A549 treated with RU486 at 1 μM for 4 hours (cell line): ENCODE measurements at places on chromosomes 3 and 15. TPM values are rescaled to one million over a fixed set of nuclear protein-coding genes. Genes with fewer than 3 reads are reported as not detected.

Gene MESP2
- 0.26 to 0.67 TPM (median 0.42 TPM) in 5 replicates for total RNA-seq

Gene CHRD
- 0.11 to 0.37 TPM (median 0.27 TPM) in 5 replicates for total RNA-seq

Gene FOXL2
- 3.0 to 5.7 TPM (median 5.2 TPM) in 5 replicates for total RNA-seq

Gene LDHAL6B
- not detected in 5 replicates for total RNA-seq

Gene NKTR
- 6.8 to 10.7 TPM (median 10.4 TPM) in 5 replicates for total RNA-seq

Gene SNTN
- not detected in 5 replicates for total RNA-seq

Gene SFMBT1
- 6.1 to 8.6 TPM (median 8.1 TPM) in 5 replicates for total RNA-seq

Gene CNTN4
- not detected in 5 replicates for total RNA-seq

Gene GXYLT2
- 1.0 to 1.5 TPM (median 1.2 TPM) in 5 replicates for total RNA-seq

Gene MYEF2
- total RNA-seq, result 13.4 to 20.9 TPM (median 17.7 TPM) in 5 replicates

Gene CD200
- not detected in 5 replicates for total RNA-seq

Gene POPDC2
- total RNA-seq, result 0.11 to 1.3 TPM (median 0.24 TPM) in 5 replicates

Gene ZNF774
- total RNA-seq, result 0.78 to 1.5 TPM (median 1.3 TPM) in 5 replicates

Gene LRRC2
- total RNA-seq, result not detected in 5 replicates

Gene RPSA
- 2,482 to 2,852 TPM (median 2,649 TPM) in 5 replicates for total RNA-seq

Gene USP50
- total RNA-seq, result not detected in 5 replicates

Gene CHST13
- 0.42 to 1.1 TPM (median 0.99 TPM) in 5 replicates for total RNA-seq

Gene ANKUB1
- total RNA-seq, result not detected in 5 replicates

Gene MEGF11
- 0.13 to 0.80 TPM (median 0.65 TPM) in 5 replicates for total RNA-seq

Gene B3GALNT1
- total RNA-seq, result 0.15 to 0.23 TPM (median 0.21 TPM) in 3 of 5 replicates, not detected in the others
